Stimulated activated CD4-positive, alpha-beta T cell treated with anti-CD3 and anti-CD28 coated beads, Interleukin-15, amount 100 ng/mL, for 24 hours (primary cell): ENCODE measurements at places on chromosomes 13 and 19.
A peak's percentile ranks its signal among the peaks of the same experiment; 100 is the strongest.

DNA sequence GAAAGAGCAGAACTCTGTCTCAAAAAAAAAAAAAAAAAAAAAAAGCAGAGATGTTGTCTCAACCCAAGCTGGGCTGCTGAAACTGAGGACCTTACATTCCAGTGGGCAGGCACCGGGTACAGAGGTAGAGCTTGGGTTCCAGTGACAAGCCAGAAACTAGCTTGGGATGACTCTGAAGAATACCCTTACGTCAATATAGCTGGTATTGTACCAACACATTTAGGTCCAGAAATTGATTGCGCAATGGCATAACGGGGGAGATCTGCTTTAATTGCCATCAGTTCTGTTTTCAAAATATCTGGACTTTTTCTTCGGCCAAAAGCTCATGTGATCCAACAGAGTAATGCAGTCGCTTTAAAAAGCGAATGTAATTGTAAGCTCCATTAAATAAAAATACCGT, 103.1 kb upstream of the UBL3 start:
- DNase-seq: no peak

- DNase-seq: no peak
Measured at GRCh38 chr13:110885966-110886869, 28.7 kb downstream of the ANKRD10 start.

- DNase-seq: no peak
Measured at GRCh38 chr13:106348075-106348840, 187.2 kb downstream of the EFNB2 start.

- no peak for DNase-seq
Measured at GRCh38 chr13:60347174-60347573, 49.8 kb upstream of the TDRD3 start.

DNA sequence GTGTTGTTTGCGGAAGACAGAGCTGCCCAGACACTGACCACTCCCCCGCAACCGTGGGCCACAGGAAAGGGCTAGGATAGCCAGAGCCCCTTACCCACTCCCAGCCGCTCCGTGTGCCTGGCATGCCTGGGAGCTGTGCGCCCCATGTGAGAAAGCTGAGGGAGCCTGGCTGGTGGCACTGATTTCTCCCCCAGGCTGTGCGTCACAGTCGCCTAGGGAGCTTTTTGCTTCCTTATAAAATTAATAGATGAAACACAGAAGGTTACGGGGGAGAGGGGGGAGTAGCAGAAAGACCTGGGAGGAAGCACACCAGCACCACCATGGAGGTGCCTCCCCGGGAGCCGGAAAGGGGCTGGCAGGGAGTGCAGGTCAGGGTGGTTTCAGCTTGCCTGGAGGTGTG, 24.7 kb downstream of the DPF1 start:
- no peak for DNase-seq

DNA sequence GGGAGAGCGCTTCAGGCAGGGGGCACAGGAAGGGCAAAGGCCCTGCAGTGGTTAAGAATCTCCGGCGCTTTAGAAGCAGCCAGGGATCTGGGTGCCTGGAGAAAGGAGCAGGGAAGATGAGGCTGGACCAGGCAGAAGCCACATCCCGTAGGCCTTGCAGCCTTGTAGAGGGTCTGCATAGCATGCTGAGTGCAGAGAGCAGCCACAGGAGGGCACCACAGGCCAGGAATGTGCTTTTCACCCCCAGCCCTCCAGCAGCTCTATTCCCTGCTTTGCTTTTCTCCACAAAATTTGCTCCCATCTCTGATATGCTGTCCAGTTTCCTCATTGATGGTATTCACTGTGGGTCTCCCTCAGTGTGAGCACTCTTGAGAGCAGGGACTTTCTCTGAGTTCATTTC, 5.7 kb downstream of the WDR62 start:
- DNase-seq: peak; percentile 32

GRCh38 chr13:94534166-94534565, 54.7 kb upstream of the DCT start:
- DNase-seq: no peak

- no peak for DNase-seq
Measured at GRCh38 chr13:45215392-45216077, 14.7 kb upstream of the KCTD4 start.

- peak; percentile 73 for DNase-seq
Measured at GRCh38 chr13:76879203-76879882, 6.9 kb downstream of the KCTD12 start.

DNA sequence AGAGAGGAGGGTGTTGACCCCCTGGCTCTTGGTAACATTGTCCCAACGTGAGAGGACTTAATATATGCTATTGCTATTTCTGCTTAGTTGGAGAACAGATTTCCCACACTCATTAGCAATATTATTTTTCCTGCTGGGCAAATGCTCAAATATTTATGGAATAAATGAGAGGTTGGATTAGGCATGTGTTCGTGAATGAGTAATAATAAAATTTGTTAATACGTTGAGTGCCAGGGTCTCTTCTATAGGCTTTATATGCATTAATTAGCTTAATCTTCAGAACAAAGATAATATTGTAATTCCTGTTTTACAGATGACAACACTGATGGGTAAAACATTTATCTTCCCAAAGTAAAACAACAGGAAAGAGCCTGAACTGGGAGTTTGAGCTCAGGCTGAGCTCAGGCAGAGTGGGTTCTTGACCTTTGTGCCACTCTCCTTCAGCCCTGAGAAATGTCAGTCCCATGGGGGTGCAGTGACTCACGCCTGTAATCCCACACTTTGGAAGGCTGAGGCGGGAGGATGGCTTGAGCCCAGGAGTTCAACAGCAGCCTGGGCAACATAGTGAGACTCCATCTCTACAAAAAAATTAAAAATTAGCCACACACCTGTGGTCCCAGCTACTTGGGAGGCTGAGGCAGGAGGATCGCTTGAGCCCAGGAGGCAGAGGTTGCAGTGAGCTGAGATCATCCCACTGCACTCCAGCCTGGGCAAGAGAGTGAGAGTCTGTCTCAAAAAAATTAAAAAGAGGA, 1.2 kb downstream of the ZNF233 start:
- DNase-seq: no peak

DNA sequence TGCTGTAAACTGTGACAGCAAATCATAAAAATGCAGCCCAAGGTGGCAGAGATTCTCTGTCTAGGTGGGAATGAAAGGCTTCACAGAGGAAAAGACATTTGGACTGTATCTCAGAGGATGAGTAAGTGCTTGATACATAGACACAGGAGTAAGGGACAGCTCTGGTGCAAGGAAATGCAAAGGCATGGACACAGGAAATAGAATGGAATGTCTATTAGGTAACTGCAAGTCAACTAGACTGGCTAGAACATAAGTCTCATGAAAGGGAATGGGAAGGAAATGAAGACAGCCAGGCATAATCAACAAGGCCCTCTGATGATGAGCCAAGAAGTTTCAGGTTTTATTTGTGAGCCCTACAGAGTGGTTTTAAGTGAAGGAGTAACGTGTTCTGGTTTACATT, 321.7 kb downstream of the SUCLA2 start:
- no peak for DNase-seq

GRCh38 chr19:57815247-57816075, 748 bp upstream of the ZNF552 start:
- DNase-seq: no peak

DNA sequence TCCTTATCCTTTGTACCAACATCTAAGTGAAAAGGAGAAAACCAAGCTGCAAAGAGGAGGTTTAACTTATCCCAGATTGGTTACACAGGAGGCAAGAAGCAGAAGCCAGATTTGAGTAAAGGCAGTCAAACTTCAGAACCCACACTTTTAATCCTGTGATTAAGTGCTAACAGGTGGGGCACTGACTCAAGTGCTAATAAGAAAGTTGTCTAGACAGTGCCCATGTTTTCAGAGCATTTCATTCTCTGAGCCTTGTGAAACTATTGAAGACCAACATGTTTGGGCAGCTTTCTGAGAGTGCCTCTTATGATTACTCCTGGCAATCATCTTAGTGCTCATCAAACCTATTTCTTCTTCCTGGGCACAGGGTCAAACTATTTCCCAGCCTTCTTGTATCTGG, 380.8 kb downstream of the KCNRG start:
- no peak for DNase-seq

DNA sequence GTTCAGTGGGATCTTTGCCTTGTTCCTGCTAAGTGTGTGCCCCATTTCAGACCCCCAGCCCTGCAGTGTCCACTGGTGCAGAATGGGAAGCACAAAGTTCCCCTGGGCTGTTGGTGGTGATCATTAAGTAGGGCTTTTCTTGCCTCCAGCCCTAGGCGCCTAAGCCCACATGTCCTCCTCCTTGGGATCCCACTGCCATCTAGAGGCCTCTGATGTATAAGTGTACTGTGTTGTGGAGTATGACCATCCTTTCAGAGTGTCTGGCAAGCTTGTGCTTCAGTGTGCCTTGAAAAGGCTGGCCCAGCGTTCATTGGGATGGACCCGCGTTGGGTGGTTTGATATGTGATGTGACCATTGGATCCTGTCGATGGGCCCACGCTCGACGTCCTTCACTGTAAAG, 71.2 kb downstream of the WASF3 start:
- DNase-seq: no peak
